ENCODE measurements at places on chromosomes 1 and 21.

- no peak for DNase-seq
Observed at GRCh38 chr1:57719274-57719673, 295.4 kb upstream of the DAB1 start.

DNA sequence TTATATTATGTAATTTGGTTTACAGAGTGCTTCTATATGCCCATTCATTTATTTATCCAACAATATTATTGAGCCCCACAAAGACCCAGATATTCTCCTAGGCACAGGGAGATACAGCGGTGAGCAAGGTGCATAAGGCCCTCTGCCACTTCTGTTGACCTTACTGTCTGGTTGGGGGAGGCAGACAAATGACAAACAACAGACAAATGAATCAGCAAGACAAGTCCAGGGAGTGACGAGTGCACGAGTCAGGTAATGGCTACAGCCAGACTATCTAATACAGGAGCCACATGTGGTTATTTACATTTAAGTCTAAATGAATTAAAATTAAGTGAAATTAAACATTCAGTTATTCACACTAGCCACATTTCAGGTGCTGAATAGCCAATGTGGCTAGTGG is 22.0 kb upstream of the BCAR3 start:
- no peak for DNase-seq

DNA sequence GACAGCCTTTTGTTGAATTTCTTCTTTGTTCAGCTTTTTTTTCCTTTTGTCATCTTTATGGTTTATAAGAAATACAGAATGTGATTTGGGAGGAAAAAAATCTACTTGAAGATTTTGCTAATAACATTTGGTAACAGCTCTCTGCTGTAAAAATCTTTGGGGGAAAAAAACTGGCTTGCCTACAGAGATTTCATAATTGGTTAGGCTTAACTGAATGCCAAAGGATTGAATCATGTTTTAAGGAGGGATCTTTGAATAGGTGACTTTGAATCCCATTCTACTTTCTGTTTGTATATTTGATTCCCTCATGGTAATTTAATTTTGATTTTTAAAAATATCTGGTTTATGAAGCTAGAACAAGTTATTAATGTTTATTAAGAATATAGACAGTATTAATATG is 3.2 kb downstream of the BTF3L4 start:
- no peak for DNase-seq

GRCh38 chr1:119245881-119246280 is 105.4 kb upstream of the WARS2 start:
- no peak for DNase-seq

GRCh38 chr1:101317590-101317989 is 80.8 kb downstream of the S1PR1 start:
- no peak for DNase-seq

DNA sequence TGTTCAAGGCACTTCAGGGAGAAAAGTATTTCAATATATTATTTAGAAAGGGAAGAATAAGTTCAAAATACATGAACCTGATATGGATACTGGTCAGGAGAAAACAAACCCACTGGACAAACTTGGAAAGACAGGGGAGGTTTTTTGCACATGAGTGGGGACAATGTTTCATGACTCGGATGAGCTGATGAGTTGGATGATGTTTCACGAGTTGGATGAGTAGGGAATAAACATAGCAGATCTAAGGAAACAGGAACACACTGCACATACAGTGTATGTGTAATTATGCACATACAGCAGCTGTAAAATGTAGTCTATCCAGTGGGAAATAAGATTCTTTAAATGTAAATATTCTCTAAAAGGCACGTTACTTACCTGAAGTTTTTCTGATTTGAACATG is 682.9 kb upstream of the ADAMTS5 start:
- no peak for DNase-seq

DNA sequence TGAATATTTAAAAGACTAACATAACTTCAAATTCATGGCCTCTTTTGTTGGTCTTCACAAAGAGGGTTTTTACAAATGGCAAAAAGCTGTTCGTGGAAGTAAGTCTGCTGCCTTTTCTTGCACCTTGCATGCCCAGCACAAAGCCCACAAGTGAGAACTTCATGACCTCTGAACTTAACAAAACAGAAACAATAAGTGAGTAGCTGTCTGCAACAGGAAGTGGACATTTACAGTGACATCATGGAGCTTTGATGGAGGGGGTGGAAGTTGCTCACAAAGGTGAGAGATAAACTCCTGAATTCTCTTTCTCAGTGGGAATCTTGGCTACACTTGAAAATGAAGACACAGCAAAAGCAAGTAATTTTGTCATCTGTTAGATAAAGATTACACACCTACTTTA is 303.3 kb upstream of the DEPDC1 start:
- no peak for DNase-seq

DNA sequence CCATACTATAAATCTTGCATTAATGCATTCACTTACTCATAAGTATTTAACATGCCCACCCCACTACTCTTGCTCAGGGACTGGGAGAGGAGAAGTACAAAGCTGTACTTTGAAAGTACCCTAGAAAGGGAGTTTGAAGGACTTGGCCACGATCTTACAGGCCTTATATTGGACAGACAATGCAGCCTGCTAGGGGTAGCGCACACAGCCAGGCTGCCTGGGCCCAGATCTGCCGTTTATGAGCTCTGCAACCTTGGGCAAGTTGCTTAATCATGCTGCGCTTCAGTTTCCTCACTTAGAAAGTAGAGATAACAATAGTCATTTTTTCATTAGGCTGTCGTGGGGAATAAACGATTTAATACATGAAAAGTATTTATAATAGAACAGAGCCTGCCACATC is 110.1 kb downstream of the CDC7 start:
- DNase-seq, result no peak

- DNase-seq, result no peak
Observed at GRCh38 chr1:67874501-67875111, 41.3 kb upstream of the GNG12 start.

- DNase-seq, result no peak
Observed at GRCh38 chr1:31689854-31690253, 14.0 kb downstream of the COL16A1 start.

GRCh38 chr1:16091296-16091695 is 17.8 kb upstream of the FAM131C start:
- DNase-seq, result no peak

DNA sequence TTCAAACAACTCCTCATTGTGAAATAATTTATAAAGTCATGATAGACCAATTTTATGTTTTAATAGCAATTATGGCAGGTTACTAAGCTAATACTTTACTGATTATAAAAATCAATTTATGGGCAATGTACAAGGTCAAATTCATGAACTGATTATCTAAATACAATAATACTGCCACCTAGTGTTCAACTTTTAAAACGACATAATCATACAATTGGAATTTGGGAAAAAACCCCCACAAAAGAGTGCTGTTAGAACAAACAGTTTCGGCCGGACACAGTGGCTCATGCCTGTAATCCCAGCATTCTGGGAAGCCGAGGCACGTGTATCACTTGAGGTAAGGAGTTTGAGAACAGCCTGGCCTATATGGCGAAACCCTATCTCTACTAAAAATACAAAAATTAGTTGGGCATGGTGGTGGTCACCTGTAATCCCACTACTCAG is 14.0 kb downstream of the GTF2B start:
- no peak for DNase-seq

DNA sequence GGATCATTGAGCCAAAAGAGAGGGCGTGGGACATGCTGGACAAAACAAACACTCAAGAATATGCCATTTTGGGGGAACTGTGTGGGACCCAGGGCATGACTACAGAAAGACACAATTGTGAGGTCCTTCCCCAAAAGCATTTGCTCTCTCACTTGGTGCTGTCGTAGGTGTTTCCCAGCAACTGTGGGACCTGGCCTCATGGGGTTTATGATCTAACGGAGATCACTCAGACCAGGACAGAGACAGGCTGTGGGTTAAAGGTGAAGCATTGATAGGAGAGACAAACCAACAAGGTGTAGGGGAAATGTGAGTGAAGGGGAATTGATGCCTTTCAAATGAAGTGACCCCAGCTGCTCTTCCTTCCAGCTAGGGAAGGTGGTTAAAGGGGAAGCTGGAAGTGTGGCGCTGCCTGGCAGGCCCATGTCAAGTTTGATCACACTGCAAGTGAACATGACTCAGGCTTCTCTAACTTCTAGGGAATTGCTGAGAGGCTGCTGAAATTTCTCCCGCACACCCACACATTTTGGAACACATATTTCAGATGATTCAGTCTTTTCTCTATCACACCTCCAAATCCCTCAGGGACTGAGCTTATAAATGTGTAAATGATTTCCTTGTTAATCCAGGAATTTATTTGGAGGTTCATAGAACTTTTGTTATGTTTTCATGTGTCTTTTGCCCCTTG is 30.2 kb downstream of the TRAF5 start:
- no peak for DNase-seq

DNA sequence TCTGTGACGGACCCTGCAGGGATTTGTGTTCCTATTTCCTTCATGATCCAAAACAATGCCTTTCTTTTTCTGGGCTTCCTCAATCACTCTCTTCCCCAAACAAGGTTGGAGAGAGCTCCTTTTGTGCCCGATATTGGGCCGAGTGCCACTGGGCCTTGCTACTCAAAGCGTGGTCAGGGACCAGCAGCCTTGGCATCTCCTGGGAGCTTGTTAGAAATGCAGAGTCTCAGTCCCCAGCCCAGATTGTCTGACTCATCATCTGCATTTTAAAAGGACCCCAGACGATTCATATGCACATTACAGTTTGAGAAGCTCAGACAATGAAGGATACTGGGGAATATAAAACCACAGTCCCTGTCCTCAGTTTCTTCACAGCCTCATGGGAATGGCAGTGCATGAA is 19.9 kb downstream of the ADORA1 start:
- DNase-seq, result no peak

DNA sequence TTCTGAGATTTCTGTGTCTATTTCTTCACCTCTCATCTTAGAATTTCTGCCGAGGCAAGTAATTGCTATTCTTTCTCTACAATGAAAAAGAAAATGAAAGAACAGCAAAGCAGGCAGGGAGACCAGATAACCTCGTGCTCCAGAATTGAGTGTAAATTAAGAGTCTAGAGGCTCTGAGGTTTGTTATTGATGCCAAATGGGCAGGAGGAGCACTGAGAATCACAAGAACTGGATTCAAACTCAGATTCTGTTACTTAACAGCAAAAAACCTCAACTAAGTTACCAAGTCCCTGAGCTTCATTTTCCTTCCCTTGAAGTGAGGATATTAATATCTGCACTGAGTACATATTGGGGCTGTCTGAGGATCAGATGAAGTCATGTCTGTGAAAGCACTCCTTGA is 5.5 kb upstream of the DDR2 start:
- DNase-seq, result no peak

- DNase-seq, result no peak
Observed at GRCh38 chr1:114274621-114275317, 121.1 kb upstream of the SYT6 start.

DNA sequence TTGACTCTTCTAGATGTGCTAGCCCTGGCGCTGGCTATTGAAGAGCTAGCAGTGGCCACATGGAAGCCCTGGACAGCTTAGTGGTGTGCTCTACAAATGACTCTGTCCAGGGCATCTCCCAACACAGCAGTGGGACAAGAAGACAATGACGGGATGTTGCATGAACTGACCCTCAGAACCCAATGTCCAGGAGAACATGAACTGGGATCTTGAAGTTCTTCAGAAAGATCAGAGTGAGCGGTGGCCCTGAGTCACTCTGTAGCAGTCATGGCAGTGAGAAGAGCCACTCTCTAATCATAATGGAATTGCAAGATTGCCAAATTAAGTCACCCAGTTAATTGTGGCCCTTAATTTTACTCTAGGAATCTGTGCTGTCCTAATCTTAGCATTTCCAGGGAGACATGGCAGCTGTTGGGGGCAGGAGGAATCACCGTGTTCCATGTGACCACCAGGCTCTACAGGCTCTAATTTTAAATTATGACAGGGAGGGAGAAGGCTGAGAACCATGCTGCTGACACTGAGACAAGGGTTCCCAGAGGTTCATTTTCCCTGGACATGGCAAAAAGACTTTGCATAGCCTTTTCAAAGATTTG is 10.2 kb upstream of the OBSCN start:
- DNase-seq, result no peak

GRCh38 chr1:151259351-151259750 is 4.8 kb downstream of the PSMD4 start:
- no peak for DNase-seq

DNA sequence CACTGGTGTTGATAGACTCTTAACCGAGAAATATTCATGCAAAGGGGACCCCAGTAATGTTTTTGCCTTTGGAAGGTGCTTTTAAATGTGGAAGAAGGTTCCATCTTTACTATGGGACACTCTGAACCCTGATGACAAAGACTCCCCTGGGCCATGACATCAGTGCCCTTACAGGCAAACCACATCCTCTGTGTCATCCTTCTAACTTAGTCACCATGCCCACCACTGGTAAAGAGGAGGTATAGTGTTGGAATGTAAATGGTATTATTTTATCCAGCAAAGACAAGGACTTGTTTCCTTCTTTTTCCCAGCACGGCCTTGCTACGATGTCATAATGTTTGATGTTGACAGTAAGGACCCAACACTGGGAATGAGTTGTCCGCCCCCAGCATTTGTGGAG is 12.6 kb downstream of the METTL13 start:
- DNase-seq, result no peak

DNA sequence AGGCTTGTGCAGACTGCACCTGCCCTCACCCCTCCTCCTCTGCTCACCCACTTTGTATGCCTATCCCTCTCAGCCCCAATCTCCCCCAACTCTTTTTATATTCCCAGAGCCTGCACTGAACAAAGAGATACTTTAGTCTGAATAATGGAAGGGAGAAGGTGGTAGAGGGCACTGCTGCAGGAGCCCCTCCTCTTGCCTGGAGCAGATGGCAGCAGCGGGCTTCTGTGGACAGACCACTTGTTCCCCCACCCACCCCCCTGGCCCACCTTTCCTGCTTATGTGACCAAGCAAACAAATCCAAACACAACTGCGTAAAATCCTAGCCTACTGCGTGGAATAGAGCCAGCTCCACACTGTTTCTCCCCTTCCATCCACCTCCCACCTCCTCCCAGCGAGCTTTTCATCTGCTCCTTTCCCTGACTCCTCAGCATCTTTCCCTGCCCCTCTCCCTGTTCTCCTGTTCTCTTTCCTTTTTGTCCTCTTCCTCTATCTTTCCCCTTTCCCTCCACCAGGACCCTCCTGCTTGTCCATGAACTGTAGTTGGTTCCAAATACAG is 27.5 kb downstream of the RGS8 start:
- no peak for DNase-seq

DNA sequence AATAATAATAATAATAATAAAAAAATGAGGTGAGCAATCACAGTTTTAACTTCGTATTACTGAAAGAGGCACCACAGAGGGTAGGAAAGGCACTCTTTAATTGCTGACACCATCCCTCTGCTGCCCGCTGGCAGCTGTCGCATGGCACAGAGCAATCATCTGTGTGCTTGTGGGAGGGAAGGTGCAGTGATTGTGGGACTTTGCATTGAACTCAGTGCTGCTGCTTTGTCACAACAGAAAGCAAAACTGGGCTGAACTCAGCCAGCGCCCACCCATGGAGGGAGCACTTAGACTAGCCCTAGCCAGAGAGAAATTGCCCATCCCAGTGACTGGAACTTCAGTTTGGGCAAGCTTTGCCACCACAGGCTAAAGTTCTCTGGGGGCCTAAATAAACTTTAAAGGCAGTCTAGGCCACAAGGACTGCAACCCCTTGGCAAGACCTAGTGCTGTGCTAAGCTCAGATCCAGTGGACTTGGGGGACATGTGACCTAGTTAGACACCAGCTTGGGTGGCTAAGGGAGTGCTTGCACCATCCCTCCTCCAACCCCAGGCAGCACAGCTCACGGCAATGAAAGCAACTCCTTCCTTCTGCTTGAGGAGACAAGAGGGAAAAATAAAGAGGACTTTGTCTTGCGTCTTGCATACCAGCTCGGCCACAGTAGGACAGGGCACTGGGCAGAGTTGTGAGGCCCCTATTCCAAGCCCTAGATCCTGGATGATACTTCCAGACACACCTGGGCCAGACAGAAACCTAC is 59.3 kb downstream of the WDR4 start:
- DNase-seq, result no peak
